Right lobe of liver (tissue), 6 donors: ENCODE measurements at places on chromosomes 3 and 15. TPM values are rescaled to one million over a fixed set of nuclear protein-coding genes. Genes with fewer than 3 reads are reported as not detected.

Gene SLC28A2
- not detected for total RNA-seq

Gene RTP2
- not detected for total RNA-seq

DNA sequence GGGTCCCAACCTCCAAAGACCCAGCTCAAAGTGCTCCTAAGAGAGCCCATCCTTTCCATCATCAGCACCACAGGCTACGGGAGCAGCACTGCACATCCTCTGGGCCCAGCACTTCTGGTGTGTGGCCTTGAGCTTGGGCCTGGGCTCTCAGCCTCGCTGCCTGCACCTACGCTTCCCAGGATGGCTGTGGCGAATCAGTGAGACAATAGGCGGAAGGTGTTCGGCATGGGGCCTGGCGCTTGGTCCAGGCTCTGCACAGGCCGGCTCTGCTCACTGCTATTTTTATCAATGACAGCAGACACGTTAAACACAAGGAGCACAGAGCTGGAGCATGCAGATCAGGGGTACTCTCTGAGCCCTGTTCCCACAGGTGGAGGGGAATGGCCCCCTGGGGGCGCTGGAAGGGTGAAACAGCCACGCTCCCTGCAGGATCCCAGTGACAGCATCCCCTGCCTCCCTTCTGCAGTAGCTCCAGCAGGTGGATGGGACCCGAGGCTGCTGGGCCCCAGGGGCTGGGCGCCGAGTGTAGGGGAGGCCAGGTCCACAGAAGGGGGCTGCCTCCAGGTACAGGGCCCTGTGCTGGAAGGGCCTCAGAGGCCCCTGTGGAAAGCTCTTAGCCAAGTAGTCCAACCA lies 90.0 kb upstream of the RPL32 start:
- no peak for DNase-seq

Gene IQCH
- 0.91 TPM for total RNA-seq

GRCh38 chr3:109553591-109554371 lies 216.4 kb upstream of the DPPA4 start:
- DNase-seq: no peak

DNA sequence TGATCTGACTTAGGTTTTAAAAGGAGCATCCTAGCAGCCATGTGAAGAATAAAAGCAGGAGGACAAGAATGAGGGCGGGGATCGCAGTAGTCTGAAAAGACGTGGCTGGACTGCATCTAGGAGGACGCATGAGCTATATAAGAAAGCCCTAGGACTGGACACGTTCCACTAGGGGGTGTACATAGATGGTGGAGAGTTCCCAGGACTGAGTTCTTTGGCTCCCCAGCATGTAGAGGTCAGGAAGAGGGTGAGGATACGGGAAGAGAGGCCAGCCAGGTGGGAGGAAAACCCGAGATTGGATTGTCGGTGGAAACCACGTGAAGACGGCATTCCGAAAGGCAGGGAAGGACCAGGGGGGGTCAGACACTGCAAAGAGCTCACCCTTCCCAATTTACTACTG lies 64.2 kb upstream of the CFAP161 start:
- DNase-seq: no peak

- DNase-seq: no peak
Measured at GRCh38 chr3:63974451-63974850, 48.8 kb downstream of the PSMD6 start.

DNA sequence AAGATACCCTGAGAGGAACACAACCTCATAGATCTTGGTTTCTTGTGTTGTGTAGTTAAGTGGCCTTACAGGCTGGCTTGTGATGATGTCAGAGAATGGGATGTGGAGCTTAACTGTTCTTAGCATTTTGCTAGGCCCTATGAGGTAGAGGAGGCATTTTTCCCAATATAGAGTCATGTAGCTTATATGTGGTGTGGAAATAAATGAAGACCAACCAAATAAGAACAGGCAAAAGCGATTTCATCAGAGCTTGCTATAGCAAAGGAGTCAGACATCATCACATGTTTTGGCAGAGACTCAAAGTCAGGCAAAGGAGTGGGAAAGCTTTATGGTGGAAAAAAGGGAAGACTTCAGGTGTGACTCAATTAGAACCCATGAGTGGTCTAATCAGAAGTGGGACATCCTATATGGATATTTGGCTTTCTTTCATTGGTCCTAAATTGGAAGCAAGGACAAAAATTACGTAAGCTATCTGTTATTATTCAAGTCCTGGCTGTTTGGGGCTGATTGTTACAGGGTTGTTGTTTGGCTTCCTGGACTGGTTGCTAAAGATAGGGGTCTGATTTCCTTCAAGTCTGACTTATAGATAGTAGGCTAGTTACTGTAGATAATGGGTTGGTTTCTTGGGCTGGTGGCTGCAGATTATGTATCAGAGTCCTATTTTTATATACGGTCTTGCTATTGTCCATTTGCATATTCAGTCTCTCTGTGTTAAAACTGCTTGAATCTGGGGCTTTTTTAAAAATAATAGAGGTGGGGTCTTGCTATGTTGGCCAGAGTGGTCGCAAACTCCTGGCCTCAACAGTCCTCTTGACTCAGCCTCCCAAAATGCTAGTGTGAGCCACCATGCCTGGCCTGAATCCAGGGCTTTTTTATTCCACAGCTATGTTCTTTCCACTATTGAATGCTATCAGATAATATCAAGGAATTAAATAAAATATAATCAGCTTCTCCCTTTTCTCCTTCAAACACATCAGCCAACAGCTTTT lies 30.3 kb upstream of the SETD2 start:
- DNase-seq: no peak

DNA sequence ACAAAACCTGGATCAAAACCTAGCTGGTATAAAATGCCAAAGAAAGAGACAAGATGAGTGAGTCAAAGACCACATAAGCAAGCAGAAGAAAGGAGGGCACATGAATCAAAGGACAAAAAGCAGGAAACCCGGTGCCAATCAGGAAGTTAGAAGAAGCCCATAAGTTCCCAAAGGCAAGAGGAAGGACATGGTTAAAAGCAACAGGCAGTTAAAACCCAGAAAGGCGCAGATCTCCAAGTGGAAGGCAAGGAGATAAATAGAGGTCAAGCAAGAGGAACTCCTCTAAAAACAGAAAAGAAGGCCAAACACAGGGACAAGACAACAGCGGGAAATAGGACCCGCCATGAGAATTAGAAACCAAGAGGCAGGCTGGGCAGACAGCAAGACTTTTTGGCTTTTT lies 4.4 kb downstream of the TMOD2 start:
- no peak for DNase-seq

DNA sequence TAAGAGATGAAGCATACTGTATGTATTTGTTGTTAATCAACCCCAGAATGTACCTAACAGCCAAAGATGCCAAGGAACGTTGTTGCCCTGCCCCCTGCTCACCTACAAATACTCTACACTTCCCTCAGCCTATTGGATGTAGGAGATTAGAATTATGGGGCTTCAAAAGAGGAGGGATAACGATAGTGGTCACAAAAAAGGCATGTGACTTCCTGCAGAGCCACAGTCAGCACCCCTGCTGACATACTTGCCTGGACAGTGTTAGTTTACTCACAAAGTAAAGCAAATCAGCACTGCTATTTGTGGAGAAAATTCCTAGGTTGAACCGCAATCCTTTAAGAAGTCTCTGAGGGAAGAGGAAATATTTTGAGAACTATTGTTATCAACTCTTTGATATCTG lies 37.9 kb downstream of the PARP15 start:
- DNase-seq: no peak

- DNase-seq: no peak
Measured at GRCh38 chr15:51180011-51180410, 85.3 kb upstream of the TNFAIP8L3 start.

Gene GOLGA6D
- total RNA-seq: not detected

- no peak for DNase-seq
Measured at GRCh38 chr3:108283006-108283405, 13.3 kb upstream of the HHLA2 start.

Gene FMN1
- total RNA-seq: 1.4 TPM

GRCh38 chr3:115616461-115616860 lies 6.8 kb upstream of the GAP43 start:
- DNase-seq: no peak

DNA sequence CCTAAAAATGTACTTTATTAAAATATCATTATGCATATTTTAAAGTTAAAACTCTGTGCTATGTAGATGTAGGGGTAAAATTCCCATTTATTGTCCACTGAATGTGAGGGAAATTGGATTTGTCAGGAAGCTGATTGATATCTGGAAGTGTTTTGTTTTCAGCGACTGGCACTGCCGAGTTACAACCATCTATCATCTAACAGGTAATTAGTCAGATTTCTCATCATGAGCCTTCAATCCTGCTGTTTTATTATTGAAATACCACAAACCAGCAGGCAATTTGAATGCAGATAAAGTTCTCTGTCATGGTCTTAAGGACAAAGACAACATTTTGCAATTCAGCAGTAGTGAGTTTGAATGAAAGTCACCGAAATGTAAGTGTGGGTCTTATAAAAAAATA lies 40.5 kb downstream of the ZIC1 start:
- no peak for DNase-seq

Gene STRIT1
- 1.2 TPM for total RNA-seq

GRCh38 chr15:63969652-63970421 lies 76.4 kb downstream of the DAPK2 start:
- DNase-seq: peak; percentile 82

DNA sequence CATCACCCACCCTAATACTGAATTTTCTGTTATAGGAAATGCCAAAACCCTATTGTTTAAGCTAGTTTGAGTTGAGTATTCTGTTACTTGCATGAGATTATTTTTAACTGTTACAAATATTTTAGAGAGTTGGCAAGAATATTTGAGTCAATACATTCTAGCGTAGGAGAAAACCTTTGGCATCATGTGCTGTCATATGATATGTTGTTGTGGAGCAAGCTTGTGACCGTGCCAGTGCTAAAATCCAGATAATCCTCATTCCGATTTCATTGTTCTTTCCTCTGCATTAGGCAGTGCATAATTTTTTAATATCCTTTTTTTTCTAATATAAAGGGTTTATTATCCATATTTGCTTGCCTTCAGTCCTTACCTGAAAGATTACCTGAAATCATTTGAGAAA lies 168.0 kb upstream of the GMNC start:
- no peak for DNase-seq

Gene ZNF774
- 2.4 TPM for total RNA-seq

- DNase-seq: peak; percentile 54
Measured at GRCh38 chr15:33700695-33701303, 267.5 kb upstream of the CHRM5 start.

DNA sequence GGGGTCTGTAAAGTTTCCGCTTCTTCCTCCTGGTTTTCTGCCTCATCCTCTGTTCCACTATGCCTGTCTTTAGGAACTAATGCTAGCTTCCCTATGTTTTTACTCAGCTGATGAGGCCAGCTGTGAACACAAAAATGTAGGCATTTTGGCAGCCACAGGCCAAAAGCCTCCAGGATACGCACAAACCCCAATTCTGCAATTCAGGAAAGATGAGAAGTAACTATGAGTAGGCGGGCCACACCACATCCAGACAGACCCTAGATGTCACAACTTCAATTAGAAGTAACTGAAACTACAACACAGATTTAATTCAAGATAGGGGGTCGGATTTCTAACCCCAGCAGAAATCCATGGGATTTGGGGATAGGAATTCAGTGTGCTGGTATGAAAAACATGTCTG lies 11.9 kb downstream of the CA12 start:
- no peak for DNase-seq

Gene NR2E3
- total RNA-seq: not detected

- no peak for DNase-seq
Measured at GRCh38 chr3:82561784-82562183, 800.3 kb upstream of the GBE1 start.

GRCh38 chr15:95932676-95933075 lies 397.8 kb upstream of the NR2F2 start:
- DNase-seq: no peak
